A549 (cell line): ENCODE measurements at places on chromosomes 7 and 10.

DNA sequence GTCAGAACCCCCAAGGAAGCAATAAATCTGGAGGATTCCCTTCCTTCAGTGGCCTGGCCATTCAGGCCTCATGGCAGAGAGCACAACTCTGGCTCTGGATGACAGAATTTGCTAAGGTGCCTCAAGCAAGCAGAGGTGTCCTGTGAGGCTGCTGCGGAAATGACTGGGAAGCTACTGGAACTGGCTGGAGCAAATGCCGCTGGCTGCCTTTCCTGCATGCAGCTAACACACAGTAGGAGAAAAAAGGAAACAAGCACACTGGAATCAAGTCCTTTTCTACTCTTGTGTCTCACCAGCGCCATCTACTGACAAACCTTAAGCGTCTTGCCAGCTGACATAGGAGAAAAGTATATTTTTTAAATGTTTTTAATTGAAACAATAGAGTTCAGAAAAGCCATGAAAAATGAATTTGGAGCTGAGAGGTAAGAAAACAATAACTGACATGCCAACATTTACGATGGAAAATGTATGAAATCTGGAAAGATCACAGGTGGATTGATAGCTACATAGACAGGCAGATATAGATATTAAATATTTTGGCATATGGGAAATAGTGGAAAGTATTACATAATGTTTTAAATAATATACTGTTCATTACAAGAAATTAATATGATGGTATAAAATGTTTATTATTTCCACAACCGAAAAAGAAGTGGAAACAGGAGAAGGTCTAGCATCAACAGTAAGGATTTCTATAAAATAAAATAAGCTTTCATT is 951.6 kb downstream of the ANKRD7 start:
- peak; percentile 2 for DNase-seq

GRCh38 chr7:88328787-88329186 is 22.1 kb upstream of the STEAP4 start:
- no peak for DNase-seq

GRCh38 chr10:72638586-72639440 is 12.9 kb upstream of the MICU1 start:
- DNase-seq: peak; percentile 80

DNA sequence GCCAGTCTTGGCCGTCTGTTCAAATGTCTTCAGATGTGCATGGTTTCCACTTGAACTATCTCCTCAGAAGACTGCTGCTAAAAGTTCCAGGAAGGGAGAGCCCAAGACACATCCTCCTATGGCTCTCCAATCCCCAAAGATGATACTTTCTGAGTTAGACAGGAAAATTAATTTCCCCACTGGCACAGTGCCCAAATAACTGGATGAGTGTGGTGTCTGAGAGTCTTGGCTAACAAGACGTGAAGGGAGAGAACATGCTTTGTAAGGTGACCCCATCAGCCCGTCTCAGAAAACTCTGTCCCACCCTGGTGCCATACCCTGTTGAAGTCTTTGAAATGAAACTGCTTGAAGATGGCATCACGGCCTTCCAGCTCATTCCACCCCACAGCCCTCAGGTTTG is 2.9 kb downstream of the PCBD1 start:
- DNase-seq: no peak

DNA sequence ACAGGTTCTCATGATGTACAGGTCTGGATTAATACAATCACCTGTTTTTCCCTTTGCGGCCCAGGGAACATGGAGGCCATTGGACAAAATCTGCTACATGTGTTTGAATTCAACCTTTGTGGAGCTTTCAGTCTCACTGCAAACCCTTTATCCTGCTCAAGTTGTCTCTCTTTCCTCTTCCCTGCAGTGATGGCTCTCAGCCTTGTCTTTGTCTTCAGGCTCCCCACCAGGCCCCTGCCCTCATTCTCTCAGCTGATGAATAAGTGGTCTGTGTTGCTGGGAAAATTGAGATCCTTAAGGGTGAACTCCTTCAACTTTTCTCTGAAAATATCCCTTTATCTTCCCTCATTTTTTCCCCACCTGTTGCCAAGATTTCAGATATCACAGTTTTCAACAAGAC is 791.2 kb downstream of the GRID1 start:
- no peak for DNase-seq

DNA sequence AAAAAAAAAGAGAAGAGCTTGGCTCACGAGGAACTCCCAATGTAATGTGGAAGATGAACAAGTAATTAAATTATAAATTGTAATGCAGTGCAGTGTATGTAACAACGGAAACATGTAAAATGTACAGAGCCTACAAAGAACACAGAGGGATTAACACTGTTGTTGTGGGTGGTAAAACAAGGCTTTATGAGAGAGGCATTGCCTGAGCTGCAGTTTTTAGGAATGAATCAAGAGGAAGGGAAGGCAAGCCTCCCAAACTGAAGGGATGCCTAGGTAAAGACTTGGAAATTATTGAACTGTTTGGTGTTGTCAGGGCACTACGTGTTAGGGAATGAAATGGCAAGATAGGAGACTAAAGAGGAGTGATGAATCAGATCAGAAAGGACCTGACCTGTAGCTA is 213.7 kb downstream of the HTR7 start:
- no peak for DNase-seq

- no peak for DNase-seq
Measured at GRCh38 chr7:142125256-142125955, 13.9 kb downstream of the MGAM2 start.

GRCh38 chr10:4196771-4197390 is 411.9 kb upstream of the KLF6 start:
- DNase-seq: no peak

- no peak for DNase-seq
Measured at GRCh38 chr7:16685535-16685934, 39.6 kb downstream of the BZW2 start.

GRCh38 chr10:101749047-101750016 is 26.6 kb downstream of the FGF8 start:
- DNase-seq: no peak

DNA sequence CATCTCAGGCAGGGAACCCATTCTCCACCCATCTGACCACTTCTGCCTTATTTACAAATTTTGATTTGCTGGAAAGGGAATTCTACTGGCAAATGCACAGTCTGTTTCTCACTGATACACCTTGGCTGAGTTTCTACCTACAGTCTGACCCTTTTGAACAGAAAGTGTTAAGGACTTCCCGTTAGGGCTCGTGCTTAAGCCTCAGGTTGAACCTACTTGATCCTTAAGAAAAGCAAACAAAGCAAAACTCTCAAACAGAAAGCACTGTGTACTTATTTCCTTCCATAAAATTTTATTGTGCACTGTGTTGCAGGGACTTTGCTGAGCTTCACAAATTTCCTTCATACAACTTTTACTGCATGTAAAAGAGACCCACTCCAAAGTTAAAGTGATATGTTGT is 367.8 kb downstream of the NRG3 start:
- no peak for DNase-seq

DNA sequence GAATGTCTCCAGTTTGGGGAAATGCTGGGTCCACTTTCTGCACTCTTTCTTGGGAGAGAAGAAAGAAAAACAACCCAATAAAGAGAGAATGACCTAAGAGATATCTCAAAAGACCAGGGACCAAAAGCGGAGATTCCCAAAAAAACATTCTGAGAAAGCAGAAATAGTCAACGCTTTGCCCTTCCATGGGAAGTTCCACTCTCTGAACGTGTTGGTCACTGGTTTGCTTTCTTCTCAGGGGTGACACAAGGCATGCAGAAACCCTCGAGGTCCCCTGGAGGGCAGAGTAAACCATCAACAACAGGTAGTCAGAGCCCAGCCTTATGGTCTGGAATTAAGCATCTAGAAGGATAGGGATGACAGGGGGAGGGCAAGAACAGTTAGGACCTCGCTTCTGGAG is 26.2 kb upstream of the AOAH start:
- no peak for DNase-seq

DNA sequence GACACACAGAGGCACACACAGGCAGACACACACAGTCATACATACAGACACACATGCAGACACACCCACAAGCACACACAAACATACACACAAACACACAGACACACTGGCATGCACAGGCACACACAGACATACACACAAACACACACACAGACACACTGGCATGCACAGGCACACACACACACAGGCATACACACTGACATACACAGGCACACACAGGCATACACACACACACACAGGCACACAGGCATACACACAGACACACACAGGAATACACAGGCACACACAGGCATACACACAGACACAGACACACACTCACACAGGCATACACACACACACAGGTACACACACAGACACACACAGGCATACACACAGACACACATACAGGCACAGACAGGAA is 340.7 kb upstream of the VSTM2A start:
- no peak for DNase-seq

DNA sequence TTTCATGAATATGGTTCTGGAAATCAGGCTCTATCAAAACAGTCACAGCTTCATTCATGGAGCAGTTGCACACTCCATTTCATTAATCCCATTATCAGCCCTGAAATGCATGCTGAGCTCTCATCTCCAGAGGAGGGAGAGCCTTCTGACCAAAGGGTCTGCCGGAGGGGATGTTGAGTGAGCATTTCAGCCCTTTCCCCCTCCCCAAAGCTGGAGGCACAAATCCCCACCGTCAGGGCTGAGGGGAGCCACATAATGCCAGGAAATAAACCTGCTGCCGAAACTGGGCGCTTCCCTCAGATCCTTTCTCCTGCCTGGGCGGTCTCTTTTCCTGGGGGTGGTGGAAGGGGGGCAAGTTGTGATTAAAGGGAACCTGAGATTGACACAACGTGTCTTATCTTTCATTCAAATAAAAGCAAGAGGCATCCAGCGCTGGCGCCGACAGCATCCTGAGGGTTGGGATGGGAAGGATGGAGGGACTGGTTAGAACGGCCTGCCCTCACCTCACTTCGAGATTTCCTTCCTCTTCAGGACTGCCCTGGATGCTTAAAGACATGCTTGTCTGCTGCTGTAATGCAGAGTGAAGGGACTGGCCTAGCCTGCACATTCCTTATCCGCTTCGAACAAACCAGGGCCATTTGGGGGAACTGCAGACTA is 71.6 kb downstream of the TLL2 start:
- DNase-seq: no peak

- peak; percentile 13 for DNase-seq
Measured at GRCh38 chr10:74548676-74549075, 277.7 kb upstream of the KAT6B start.

DNA sequence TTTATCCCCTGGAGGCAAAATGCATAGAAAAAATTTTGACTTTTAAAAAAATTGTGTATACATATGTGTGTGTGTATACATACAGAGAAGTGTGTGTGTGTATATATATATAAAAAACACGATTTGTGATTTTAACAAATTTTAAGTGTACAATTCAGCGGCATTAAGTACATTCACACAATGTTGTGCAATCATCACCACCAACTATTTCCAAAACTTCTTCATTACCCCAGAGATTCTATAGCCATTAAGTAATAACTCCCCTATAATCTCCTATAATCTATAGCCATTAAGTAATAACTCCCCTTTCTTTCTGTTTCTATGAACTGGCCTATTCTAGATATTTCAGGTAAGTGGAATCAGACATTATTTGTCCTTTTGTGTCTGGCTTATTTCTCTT is 20.7 kb upstream of the CAMK2B start:
- DNase-seq: no peak

GRCh38 chr10:100007231-100008141 is 2.3 kb downstream of the DNMBP start:
- DNase-seq: no peak

GRCh38 chr7:80833289-80834268 is 85.3 kb downstream of the SEMA3C start:
- DNase-seq: peak; percentile 35

DNA sequence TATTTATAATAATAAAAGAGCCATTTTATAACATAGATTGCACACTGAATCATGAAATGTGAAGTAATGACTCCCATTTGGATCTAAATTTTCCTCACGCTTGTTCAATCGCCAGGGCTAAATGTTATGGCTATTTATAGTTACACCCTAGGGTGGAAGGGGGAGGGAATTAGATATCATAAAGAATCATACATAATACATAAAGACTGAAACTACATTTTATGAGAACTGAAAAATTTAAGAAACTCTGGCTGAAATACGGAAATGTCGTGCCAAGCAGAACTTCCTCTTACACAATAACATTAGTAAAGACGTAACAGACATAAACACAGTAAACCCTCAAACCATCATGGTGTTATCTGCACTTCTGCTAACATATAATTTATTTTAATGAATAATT is 327.5 kb upstream of the PHF14 start:
- no peak for DNase-seq

DNA sequence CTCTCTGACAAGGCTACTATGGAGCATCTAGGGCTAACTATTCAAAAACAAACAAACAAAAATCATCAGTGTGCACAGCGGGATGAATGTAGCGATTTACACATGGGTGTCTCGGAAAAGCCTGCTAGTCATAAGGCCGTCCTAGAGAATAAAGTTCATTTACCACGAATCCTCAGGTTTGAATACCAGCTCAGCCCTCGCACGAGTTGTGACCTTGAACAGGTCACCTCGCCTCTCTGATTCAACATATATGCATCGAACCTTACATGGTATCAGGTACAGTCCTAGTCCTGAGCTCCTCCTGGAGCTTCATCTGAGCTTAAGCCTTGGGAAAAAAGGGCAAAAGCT is 572 bp downstream of the ATP5MF start:
- DNase-seq: no peak

DNA sequence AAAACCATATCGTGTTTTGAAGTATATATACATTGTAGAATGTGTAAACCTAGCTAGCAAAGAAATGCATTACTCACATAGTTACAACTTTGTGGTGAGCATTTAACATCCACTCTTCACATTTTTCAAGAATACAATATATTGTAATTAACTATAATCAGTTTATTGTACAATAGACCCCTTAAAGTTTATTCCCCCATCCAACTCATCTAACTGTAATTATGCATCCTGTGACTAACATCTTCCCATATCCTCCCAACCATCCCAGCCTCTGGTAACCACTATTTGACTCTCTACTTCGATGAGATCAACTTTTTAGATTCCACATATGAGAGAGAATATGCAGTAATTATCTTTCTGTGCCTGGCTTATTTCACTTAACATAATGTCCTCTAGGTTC is 526.4 kb downstream of the KIF20B start:
- no peak for DNase-seq

DNA sequence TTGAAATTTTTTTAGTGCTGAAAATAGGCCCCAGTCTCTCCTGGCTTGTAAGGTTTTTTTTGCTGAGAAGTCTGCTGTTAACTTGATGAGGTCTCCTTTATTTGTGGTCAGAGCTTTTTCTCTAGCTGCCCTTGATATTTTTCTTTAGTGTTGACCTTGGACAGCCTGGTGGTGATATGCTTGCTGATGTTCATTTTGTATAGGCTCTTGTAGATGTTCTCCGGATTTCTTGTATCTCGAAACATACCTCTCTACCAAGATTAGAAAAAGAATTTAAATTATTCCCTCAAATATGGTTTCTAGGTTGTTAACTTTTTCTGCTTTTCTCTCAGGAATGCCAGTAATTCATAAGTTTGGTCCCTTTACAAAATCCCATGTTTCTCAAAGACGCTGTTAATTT is 102.3 kb downstream of the TWIST1 start:
- no peak for DNase-seq
